ENCODE measurements at places on chromosomes 16 and 17. TPM values are rescaled to one million over a fixed set of nuclear protein-coding genes. Genes with fewer than 3 reads are reported as not detected.

Gene GCSH
- total RNA-seq, result 35.8 TPM

Gene OR1A1
- total RNA-seq, result not detected

Gene CMTM4
- 11.0 TPM for total RNA-seq

Gene TMEM88
- not detected for total RNA-seq

Gene MYO18A
- 18.8 TPM for total RNA-seq

Gene ASIC2
- not detected for total RNA-seq

Gene HCFC1R1
- 21.2 TPM for total RNA-seq

Gene ACSM2A
- total RNA-seq, result not detected

Gene PIP4K2B
- total RNA-seq, result 28.2 TPM

Gene CACNA1H
- 3.3 TPM for total RNA-seq

Gene RPL13
- total RNA-seq, result 13,759 TPM

Gene TNP2
- total RNA-seq, result not detected

Gene KRTAP4-5
- total RNA-seq, result not detected

Gene SLC9A5
- 0.05 TPM for total RNA-seq

Gene HAPSTR1
- 48.4 TPM for total RNA-seq

Gene NEUROD2
- not detected for total RNA-seq

Gene GPR139
- not detected for total RNA-seq

Gene KRTAP9-8
- not detected for total RNA-seq

Gene ZNF785
- total RNA-seq, result 6.8 TPM

Gene QRICH2
- 0.98 TPM for total RNA-seq

Gene CORO7
- total RNA-seq, result 9.2 TPM

Gene HNF1B
- total RNA-seq, result not detected

Gene PIK3R6
- total RNA-seq, result not detected

Measured in cardiac ventricle fibroblast (primary cell).